ENCODE measurements at places on chromosomes 7 and 10.

DNA sequence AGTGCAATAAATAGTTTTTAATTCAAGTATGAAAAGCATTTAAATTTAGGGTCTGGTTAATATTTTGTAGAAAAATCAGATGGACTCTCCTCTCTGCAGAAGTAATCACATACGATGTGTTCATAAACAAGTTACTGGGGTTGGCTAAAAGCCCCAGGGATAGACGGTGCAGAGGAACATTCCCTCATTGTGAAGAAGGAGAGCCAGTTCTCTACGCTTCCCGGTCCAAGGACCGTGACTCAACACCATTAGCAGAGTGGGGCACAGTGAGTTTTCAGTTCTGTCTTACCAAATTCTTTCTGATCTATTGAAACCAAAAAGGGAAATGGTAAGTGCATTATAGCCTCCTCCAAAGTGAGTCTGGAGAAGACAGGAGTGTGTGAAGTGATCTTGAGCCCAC is 327.8 kb downstream of the WDR37 start:
- DNase-seq, result no peak

- no peak for DNase-seq
Observed at GRCh38 chr7:150314639-150315239, 8.4 kb upstream of the LRRC61 start.

GRCh38 chr10:6741541-6741941 is 161.5 kb upstream of the PRKCQ start:
- DNase-seq, result no peak

DNA sequence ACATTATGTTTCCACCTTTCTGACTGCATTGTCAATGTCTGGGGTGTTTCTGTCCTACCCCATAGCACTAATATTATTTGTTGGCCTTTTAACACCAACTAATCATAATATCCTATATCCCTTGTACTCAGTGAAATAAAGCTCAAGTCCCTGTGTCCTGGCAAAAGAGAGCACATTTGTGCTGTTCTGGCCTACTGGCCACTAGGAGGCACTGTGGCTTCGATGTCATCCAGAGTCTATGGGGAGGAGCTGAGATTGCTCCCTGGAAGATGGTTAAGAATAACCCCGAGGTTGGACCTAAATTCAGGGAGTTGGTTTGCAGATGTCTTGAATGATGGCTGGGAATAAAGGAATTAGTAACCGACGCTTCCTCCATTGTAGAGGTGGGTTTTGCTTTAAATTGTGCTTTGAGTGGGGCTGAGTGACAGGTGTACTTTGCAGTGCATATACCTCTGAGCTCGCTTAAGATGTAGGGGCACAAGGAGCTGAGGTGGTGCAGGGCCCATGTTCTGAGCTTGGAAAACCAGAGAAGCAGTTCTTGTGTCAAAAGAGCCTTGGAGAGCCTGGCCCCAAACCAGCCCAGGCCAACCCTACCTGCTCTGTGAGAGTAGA is 191.2 kb upstream of the PRSS1 start:
- peak; percentile 30 for DNase-seq

DNA sequence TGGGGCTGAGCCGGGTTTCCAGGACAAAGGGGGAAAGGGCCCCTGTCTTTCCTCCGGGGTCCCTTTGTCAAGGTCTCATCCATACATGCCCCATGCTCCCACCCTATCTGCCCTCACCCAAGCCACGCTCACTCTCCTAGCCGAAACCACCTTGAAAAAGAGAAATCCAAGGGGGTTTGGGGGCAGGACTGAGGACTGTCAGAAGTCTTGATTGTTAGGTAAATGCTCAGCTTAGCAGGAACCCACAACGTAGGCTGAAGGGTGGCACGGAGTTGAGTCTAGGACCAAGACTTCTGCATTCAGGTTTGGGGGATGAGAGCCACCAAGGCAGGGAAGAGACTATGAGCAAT is 719 bp upstream of the PGAM2 start:
- DNase-seq, result no peak

DNA sequence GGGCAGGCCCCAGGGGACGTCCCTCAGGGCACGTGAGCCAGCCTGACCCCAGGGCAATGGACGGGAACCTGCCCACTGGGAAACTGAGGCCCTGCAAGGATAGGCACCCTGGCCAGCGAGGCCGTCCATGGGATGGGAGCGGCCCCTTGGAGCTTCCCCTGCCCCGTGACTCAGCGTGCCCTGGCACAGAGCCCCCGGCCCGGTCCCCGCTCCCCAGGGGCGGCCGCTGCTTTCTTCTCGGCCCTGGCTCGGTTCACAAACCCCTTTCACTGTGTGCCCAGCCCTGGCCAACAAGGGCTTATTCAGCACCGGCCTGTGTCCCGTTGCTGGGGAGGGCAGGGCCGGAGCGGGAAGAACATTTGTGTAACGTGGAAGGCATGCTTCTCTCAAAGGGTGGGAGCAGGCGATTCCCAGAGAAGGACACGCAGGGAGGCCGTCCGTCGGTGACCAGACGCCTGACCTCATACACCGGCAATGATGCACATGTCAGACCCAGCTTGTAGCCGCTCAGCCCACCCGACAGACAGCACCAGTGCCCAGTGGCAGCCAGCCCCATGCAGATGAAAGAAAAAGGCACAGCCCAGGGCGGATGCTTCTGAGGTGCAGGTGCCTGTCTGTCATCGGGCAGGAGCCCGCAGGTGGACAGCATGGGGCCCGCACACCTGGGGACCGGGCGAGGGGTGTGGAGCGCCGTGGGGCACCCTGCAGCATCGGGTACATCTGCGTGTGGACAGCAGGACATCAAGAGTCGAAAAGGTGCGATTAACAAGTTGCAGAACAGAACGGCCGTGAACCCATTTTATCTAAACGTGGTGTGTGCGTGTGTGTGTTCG is 94.5 kb downstream of the PDGFA start:
- DNase-seq, result no peak

DNA sequence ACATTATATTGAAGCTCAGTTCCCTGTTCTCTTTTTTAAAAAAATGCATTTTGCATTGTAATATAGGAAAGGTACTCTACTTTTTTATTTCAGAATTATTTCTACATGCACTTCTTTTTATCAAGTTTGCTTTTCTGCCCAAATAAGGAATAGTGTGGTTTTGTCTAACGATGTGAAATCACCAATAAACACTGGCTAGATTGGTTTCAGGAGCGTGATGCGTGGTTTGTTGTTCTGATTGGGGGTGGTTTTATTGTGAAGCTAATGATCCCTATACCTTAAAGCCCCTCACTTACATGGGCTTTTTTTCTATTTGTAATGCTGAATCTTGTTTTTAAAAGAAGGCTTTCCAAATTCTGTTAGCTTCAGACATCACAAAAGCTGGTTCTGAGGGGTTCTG is 17.6 kb downstream of the ENTPD7 start:
- no peak for DNase-seq

DNA sequence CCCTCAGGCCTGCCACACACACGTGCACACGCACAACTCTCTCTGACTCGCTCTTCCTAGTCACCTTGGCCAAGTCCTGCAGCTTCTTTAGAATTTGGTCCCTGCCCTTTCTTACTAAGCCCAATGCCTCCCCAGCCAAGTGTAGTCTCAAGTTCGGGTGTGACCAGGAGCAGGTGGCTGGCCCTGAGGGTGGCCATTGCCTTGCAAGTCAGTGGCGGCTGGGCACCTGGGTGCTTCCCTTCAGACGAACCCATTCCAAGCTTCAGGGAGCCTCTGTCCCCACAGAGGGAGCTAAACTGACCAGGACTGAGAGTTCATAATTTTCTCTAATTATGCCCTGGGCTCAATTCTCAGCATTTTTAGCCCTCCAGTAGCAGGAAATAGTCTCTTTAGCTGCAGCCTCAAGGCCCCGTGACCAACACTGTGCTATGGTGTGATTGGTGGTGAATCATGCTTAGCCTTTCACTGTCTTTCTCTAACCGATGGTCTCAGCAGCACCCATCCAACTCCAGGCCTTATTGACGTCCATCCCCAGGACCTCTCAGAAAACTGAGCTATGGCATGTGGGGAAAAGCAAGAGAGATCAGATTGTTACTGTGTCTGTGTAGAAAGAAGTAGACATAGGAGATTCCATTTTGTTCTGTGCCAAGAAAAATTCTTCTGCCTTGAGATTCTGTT is 34.7 kb upstream of the FXYD4 start:
- DNase-seq, result no peak

DNA sequence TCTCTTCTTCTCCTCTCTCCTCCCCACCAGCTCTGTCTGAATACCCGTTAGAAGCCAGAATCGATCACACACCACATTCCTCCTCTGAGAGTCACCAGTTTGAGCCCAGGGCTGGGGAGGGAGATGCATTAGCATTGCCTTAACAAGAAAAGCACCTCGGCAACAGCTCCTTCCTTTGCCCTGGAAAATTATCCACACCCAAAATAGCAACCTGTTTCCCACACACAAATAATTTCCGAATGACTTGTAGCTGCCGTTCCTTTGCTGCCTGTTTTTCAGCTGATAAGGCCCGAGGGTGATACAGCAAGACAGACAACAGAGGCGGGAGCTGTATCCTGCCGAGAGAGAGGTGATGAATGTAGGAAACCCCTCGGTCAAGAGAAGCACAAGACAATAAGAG is 91.3 kb downstream of the CPXM2 start:
- DNase-seq, result no peak

- no peak for DNase-seq
Observed at GRCh38 chr10:20714979-20715378, 182.1 kb downstream of the NEBL start.

GRCh38 chr10:65900271-65900670 is 1025.6 kb upstream of the LRRTM3 start:
- no peak for DNase-seq

- DNase-seq, result no peak
Observed at GRCh38 chr7:43201912-43202311, 89.5 kb downstream of the HECW1 start.

- DNase-seq, result no peak
Observed at GRCh38 chr7:31125171-31125570, 73.1 kb downstream of the ADCYAP1R1 start.

GRCh38 chr10:13997650-13998049 is 333.1 kb downstream of the FRMD4A start:
- no peak for DNase-seq

- no peak for DNase-seq
Observed at GRCh38 chr7:81138870-81139269, 220.0 kb upstream of the SEMA3C start.

- no peak for DNase-seq
Observed at GRCh38 chr7:81094952-81095351, 176.1 kb upstream of the SEMA3C start.

DNA sequence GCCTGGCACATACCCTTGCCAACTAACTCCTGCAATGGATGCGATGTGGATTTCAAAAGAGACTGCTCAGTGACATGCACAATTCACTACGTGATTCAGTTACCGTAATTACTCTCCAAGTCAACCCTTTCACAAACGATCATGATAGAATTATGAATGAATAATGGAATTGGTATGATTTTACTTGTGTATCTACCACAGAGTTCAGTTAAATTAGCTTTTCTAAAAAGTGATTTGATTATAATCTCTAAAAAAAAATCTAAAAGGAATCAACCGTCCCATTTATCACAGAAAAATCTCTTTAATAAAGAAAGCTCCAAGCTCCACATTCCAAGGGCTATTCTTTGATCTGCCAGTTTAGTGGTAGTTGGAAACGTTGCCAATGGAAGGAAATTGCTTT is 30.4 kb upstream of the RSU1 start:
- no peak for DNase-seq

DNA sequence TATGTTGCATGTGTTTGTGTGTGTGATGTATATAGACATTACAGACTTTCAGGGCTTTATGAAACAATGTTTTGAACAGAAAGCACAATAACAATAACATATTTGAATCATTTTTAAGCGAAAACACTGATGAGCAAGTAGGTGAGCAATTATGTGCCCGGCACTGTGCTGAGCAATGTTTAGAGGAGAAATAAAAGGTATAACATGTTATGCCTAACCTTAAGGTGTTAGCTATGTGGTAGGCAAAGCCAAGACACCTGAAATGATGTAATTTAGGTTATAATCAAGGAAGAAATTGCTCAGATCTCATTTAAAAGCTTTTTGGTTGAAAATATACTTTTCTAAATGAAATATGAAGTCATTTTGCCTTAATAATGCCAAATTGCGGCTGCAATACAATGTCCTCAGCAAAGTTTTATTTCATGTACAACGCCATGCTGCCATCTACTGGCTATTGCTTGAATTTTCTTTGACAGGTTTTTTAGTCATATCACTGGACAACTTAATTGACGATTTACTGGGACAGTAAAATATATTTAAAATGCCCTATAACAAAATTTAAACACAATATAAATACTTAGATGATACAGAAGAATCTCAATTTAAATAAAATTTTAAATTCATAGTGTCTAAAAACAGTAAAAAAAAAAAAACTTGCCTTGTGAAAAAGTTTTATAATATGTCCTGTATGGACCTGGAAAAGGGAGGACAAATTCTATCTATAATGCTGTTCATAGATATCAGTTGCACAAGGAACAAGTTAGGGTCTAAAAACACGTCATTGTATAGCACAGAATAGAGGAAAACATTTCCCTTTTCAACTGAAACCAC is 131.1 kb upstream of the CDK1 start:
- no peak for DNase-seq

- no peak for DNase-seq
Observed at GRCh38 chr7:57181281-57181680, 49.0 kb upstream of the ZNF479 start.

GRCh38 chr7:50721661-50722259 is 60.9 kb downstream of the GRB10 start:
- DNase-seq, result no peak

- DNase-seq, result no peak
Observed at GRCh38 chr7:66553001-66553400, 75.7 kb upstream of the KCTD7 start.

- no peak for DNase-seq
Observed at GRCh38 chr10:119166564-119166963, 1.1 kb upstream of the SFXN4 start.

- DNase-seq, result no peak
Observed at GRCh38 chr10:116973946-116974455, 31.0 kb downstream of the SHTN1 start.

- no peak for DNase-seq
Observed at GRCh38 chr7:31788883-31789680, 102.1 kb downstream of the PPP1R17 start.

- DNase-seq, result no peak
Observed at GRCh38 chr7:94133460-94133859, 129.3 kb upstream of the BET1 start.

- DNase-seq, result no peak
Observed at GRCh38 chr7:146961617-146962016, 845.0 kb downstream of the CNTNAP2 start.

All from stimulated activated CD4-positive, alpha-beta T cell treated with anti-CD3 and anti-CD28 coated beads, Interleukin-1b, Interleukin-23, amount 100 ng/mL, for 1 hour (primary cell).